ENCODE measurements at places on chromosomes 4 and X. TPM values are rescaled to one million over a fixed set of nuclear protein-coding genes. Genes with fewer than 3 reads are reported as not detected.

The NAT8L gene
- under 0.01 TPM for total RNA-seq

The SLC26A1 gene
- 0.13 TPM for total RNA-seq

The WAS gene
- total RNA-seq = not detected

The PITX2 gene
- 0.16 TPM for total RNA-seq

The ITIH6 gene
- not detected for total RNA-seq

The PASD1 gene
- total RNA-seq = not detected

The GRPEL1 gene
- 54.9 TPM for total RNA-seq

The RTL9 gene
- not detected for total RNA-seq

The SPANXC gene
- not detected for total RNA-seq

The CLGN gene
- total RNA-seq = 0.81 TPM

The LEF1 gene
- total RNA-seq = 0.16 TPM

The CHIC1 gene
- 11.1 TPM for total RNA-seq

The NWD2 gene
- not detected for total RNA-seq

The SRPX2 gene
- 59.6 TPM for total RNA-seq

The NEK1 gene
- 11.2 TPM for total RNA-seq

The IGBP1 gene
- total RNA-seq = 69.3 TPM

The IBSP gene
- not detected for total RNA-seq

The USP26 gene
- total RNA-seq = not detected

The PNMA6F gene
- not detected for total RNA-seq

The PARM1 gene
- under 0.01 TPM for total RNA-seq

The P2RY10 gene
- total RNA-seq = not detected

The UGT2B10 gene
- not detected for total RNA-seq

The SLC2A9 gene
- 1.3 TPM for total RNA-seq

The RIBC1 gene
- 0.16 TPM for total RNA-seq

The PNMA6A gene
- total RNA-seq = 0.94 TPM

The SMIM10L2A gene
- total RNA-seq = 0.50 TPM

The HAND2 gene
- total RNA-seq = not detected

The IGFBP7 gene
- 1,922 TPM for total RNA-seq

The CT55 gene
- not detected for total RNA-seq

All from bladder microvascular endothelial cell (primary cell).